Stimulated activated CD8-positive, alpha-beta memory T cell treated with anti-CD3 and anti-CD28 coated beads, Interleukin-2, amount 100 ng/mL, for 48 hours (primary cell): ENCODE measurements at places on chromosomes 2 and 18.

DNA sequence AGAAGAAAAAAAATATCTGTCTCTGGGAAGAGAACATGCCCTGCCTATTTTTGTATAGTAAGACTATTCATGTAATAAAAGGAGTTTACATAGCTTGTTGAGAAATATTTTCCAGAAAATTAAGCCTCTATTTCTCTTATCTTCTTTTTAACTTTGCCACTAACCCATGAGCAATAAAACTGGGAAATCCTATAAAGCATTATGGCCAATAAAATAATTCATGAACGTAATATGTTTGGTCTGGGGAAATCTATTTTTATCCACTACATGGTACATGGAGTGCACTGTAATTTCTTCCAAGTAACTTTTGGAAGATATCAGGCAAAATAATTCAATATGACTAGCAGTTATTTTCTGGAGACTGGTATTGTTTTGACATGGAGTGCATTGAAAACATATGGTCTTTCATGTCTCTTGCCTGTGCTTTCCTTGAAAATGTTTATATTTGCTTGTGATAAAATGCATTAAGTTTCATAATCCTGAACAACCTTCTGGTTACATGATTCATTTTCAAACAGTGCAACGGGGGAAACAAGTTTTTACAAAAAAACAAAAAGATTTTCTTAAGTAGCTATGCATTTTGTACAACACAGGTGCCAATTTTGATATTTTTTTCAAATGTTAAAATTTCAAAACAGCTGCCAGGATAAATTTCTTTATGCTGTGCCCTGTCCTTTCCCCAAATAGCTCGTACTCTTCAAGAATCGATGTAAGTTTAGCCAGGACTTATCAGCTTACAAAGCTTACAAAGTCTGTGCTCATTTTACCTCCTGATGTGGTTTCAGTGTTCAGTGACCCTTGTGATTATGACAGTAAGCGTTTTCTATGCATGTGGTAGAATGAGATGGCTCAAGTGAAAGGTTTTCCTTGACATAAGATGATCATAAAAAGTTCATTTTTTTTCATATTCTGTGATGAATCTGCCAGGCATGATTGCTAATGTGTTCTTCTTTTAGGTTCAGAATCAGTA is 194.5 kb downstream of the UBE2E3 start:
- DNase-seq, result no peak

DNA sequence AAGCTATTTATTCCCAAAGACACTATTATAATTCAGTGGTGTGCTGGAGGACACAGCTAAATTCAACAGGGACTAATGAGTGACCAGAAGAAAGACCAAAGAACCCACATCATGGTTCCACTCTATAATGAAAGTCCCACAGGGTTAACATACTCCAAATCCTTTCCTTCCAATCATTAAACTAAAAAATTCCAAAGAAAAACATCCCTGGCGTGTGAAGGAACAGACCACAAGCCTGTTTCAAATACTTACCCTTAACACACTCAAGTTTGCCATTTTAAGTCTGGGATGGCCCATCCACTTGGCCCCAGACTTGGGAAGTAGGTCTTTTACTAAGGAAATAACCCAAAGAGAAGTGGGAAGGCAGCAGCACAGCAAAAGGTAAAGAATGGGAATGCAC is 150.1 kb upstream of the CCDC150 start:
- DNase-seq, result no peak

DNA sequence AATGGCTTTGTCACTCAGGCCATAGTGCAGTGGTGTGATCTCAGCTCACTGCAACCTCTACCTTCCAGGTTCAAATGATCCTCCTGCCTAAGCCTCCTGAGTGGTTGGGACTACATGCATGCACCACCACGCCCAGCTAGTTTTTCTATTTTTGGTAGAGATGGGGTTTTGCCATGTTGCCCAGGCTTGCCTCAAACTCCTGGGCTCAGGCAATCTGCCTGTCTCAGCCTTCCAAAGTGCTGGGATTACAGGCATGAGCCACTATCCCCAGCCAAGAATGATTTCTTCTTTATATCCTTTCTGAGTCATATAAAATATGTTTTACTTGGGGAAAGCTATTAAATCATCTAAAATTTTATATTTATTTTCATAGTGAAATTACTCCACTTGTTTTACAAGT is 61.3 kb downstream of the CYBRD1 start:
- no peak for DNase-seq

DNA sequence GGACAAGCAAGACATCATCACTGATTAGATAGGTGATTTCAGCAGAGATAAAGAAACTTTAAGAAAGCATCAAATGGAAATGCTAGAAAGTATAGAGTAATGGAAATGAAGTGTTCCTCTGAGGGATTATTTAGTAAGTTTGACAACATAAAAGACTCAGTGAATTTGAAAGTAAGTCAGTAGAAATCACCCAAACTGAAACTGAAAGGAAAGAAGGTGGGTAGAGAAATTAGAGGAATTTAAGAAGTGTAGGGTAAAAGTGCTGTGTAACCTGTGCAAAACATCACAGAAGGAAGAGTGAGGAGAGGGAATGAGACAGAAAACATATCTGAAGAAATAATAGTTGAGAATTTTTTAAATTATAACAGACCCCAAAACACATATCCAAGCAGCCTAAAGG is 343.1 kb downstream of the CBLN2 start:
- no peak for DNase-seq

DNA sequence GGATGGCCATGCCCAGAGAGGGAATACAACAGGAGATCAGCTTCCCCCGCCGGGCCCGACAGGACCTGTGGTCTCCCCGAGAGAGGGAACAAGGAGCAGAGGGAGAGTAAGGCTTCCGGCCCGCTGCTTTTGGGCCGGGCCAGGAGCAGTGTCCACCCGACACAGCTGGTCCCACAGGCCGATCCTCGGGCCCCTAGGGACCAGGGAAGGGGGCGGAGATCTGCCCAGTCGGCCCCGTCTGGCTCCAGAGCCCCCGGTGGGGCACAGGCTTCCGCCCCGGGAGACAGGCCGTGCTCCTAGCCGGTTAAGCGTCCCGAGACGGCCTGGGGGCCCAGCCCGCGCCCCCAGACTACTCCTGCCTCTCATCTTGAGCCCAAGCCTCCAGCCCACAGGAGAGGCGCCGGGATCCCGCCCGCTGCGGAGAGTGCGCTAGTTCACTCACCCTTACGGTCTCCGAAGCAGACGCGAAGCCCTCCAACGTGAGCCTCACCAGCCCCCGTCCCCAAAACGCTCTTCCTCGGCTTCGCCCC is at the start of gene MCFD2:
TSS of gene MCFD2 (minus strand) at position 526 of the 530 bp plus-strand sequence. CDS start 6,635 bp downstream, outside the sequence.
- no peak for DNase-seq

- DNase-seq, result no peak
These were observed 2.2 kb upstream of the GPR148 start for GRCh38 chr2:130726614-130727180.
